ENCODE measurements at places on chromosomes 2 and 18.

- DNase-seq, result no peak
These were observed 118.6 kb downstream of the RTP5 start for GRCh38 chr2:241988146-241988545.

GRCh38 chr2:97646977-97647376 is 1.1 kb downstream of the COX5B start:
- DNase-seq, result no peak

DNA sequence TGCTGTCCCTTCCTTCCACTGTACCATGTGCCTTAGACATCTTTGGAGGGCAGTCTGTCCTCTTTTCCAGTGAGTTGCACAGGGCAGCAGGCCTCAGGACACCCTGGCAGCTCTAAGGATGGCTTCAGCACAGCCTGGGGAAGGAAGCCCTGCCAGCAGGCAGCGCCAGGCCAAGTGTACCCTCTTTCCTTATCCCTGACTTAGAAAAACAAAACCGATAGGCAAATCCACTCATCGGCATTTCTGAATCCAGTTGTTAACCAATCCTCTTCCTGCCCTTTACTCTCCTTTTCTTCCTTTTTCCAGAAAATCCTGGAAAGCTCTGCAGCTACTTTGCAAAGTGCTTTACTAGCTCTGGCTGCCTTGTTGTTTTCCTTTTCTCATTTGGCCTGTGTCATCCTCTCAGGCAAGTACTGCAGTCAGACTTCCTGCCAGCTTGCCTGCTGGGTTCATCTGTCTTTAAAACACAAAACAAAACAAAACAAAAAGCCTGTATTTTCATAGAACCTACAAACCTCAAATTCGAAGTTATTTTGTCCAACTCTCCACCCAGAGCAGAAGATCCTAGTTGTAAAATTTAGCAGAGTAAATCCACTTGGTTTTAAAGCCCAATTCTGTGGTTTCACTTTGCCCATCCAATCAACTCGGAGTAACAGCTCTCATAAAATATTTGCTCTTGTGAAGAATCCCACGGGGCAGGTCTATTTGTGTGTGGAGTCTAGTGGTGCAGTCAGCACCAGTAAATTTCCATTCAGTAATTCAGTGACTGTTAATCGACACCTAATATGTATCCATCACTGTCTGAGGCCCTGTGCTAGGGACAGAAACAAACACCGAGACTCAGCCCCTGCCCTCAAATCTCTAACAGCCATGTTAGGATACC is 45.2 kb downstream of the PCBP1 start:
- no peak for DNase-seq

DNA sequence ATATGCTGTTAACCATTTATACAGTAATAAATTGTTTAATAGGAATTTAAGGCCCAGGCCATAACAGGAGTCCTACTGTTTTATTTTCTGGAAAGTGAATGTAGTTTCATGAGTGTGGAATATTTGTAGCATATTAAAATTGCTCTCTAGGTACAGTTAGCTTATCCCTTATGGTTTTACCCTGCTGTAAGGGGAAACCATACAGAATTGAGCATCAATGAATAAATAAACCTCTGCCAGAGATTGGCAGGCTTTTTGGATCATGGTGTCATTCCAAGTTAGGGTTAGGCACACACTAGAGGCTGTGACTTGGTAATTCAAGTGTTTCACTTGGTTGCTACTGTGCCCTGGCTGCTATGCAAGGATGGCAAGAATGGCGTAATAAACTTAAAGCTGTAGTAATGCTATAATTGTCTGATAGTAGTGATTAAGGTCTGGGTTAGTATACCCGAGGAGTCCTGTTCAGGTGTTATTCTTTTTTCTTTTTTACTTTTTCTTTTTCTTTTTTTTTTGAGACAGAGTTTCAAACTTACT is 30.4 kb downstream of the BMPR2 start:
- no peak for DNase-seq

GRCh38 chr2:189179570-189179950 is at the start of gene COL5A2:
Gene COL5A2 (minus strand): TSS chr2:189179761. CDS start chr2:189179604, 157 bp downstream.
- no peak for DNase-seq

DNA sequence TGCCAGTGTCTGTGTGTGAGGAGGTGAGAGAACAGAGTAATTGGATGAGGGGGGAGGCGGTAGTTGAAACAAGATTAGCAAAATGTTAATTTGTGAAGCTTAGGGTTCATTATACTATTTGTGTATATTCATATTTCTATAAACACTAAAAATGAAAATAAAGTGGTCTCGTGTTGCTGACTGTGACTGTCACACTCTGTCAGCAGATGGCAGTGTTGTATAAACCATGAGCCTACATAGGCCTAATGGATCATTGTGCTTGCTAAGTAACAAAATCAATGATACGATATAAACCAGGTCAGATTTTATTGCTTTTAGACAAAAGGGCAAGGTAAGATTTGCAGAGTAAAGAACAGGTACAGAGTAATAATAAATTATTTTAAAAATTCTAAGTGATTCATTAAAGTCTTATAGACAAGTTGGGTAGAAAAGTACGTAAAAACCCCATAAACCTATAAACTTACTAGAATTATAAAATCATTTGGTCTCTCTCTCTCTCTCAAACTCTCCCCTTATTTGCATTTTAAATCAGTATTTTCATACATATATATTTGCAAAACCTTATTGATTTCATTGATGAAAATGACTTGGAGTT is 182.7 kb downstream of the RPIA start:
- DNase-seq, result no peak

GRCh38 chr2:56185582-56186046 is 1.8 kb downstream of the CCDC85A start:
- DNase-seq, result no peak

- DNase-seq, result no peak
These were observed 130.7 kb upstream of the SERTAD2 start for GRCh38 chr2:64784168-64785061.

DNA sequence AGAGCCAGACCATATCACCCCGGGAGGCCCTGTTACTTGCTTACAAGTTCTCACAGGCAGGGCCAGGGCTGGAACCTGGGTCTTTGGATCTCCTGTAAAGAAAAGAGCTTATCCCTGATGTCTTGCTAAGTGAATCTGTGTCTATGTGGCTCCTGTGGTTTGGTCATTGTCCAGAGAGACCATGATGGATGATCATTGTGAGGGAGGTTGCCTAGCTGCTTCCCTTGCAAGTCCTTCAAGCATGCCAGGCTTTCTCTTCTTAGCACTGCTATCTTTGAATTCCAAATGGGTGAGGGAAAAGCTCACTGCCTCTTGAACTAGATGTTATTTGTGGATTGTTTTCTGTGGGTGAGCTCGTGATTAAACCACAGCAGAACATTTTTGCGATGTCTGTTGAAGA is 151.6 kb downstream of the FSHR start:
- DNase-seq, result no peak

GRCh38 chr2:56348392-56349210 is 164.8 kb downstream of the CCDC85A start:
- DNase-seq, result no peak

DNA sequence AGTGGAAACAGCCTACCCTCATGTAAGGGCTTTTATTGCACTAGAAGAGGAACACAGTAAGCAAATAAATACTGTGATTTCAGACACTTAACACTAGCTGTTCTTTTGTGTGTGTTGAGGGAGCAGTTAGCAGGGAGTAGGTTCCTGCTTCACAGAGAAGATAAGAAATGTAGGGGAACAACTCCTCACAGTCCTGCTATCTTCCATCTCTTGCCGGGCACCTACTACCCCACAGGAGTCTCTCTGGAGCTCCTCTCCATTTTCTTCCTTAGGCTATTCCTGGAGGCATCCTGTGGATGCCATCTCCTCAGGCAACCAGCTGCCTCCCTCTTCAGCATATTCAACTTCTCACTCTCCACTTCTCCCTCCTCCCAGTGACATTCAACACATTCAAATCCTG is 145.0 kb downstream of the SRBD1 start:
- no peak for DNase-seq

GRCh38 chr2:103138123-103138901 is 376.5 kb downstream of the TMEM182 start:
- no peak for DNase-seq

- no peak for DNase-seq
These were observed 97.9 kb upstream of the ZNF516 start for GRCh38 chr18:76592981-76593381.

GRCh38 chr18:35027206-35027605 is 14.0 kb upstream of the MAPRE2 start:
- DNase-seq, result no peak

GRCh38 chr18:54396760-54397159 is 39.1 kb downstream of the C18orf54 start:
- DNase-seq, result no peak

DNA sequence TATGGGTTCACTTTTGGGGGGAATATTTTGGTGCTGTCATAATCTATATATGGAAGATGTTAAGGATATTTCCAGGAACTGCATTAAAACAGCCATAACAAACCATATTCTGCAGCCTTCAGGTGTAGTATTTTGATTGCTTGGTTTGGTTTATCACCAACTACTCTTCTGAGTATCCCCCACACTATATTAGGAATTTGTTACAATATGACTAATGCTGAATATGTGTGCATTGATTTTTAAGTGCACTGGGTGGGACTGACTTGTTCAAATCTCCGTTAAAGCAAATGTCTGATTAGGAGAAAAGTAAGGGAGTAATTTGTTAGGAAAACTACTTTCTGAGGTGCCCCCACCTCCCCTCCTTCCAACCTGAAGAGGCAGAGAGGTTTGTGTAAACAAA is 47.7 kb downstream of the SPTBN1 start:
- DNase-seq, result no peak

DNA sequence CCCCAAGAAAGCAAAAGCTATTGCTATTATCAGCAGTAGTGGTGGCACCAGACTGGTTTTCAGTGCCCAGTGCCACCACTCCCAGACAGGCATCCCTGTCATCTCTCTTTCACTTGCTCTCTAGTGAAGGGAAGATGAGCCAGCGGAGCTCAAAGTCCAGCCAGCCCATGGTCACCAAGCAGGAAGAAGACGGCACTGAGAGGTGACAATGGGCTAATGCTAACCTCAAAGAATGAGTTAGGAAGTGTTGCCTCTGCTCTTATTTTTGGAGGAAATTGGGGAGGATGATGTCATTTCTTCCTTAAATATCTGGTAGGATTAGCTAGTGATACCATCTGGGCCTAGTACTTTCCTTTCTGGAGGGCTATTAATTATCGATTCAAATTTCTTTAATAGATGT is 1.7 kb downstream of the SP140 start:
- DNase-seq, result no peak

DNA sequence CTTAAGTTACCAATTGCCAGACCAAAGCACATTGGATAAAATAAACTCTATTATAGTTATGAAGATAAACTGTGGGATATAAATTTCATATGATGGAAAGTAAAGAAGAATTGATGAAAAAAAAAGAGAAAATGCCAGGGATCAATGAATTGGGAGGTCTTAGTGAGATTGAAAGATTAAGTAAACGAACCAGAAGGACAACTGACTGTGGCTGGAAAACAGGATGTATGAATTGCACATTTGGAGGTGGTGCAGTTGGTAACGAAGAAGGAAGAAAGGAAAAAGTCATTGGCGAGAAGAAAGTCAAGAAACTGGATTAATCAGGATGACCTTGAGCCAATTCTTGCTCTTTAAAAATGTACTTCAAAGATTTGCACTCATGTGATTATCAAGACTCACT is 166.7 kb downstream of the NCK2 start:
- DNase-seq, result no peak

GRCh38 chr2:127954857-127955256 is 69.1 kb upstream of the AMMECR1L start:
- DNase-seq, result no peak

- DNase-seq, result no peak
These were observed 70.5 kb upstream of the ZCCHC2 start for GRCh38 chr18:62452280-62452831.

DNA sequence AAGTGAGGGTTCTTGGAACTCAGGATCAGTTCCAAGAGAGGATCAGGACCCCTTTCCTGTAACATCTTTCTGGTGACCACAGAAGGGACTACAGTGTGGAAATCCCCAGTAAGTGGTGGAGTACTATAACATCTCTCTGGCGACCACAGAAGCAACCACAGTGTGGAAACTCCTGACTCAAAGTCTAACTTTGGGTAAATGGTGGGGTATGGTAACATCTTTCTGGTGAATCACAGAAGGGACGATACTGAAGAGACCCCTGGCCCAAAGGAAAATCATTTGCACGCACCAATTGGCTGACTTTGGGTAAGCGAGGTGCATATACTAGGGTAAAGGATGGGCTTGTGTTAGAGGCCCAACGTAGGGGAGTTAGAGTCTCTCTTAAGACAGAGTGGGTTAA is 56.3 kb upstream of the GULP1 start:
- no peak for DNase-seq

DNA sequence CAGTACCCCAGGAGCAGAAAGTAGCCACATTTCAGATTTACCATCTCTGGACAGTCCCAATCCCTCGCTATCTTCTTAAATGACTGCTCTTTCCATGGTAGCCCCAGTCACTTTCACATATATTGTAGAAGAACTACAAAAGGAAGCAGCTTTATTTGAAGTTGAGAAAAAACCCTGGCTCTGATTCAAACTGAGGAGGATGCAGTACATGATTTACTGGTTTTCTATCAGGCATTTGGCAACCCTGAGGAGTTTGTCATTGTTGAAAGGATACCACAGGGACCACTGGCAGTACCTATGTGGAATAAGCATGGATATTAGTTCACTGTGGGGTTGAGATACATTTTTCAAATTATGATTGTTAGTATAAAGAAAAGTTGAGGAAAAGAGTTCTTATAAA is 640.9 kb upstream of the SETBP1 start:
- no peak for DNase-seq

DNA sequence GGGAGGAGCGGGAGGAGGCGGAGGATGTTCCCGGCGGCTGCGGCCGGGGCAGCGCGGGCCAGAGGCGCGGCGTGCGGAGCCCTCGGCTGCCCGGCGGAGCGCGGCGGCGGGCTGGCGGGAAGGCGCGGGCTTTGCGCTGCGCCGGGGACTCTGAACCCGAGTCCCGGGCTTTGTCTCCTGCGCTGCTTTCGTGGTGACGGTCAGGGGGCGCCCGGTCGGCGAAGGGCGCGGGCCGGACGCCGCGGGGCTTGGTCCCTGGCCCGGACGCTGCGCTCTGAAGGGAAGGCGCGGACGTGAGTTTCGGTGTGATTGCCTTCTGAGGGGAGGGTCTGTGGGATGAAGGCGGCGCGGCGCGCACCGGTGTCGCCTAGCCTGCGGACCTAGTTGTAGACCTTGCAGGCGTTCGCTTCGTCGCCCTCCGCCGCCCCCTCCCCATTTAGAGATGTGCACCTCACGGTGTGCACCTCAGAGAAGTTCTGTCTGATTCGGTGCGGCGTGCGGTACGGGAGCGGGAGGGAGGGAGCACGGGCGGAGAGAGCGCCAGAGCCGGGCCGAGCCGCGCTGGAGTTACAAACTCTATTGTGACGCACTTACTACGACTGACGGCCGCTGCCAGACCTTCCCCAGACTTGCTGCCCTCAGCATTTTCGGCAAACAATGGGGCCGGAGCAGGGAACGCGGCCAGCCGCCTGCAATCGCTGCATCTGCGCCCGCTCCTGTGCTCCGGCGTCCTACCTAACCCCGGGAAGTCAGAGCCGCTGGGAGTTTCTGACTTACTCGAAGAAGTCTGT is 2.1 kb downstream of the BCL2L11 start:
- peak; percentile 14 for DNase-seq

- DNase-seq, result no peak
These were observed 1540.2 kb upstream of the SLC39A10 start for GRCh38 chr2:194116861-194117260.

All from stimulated activated CD4-positive, alpha-beta T cell treated with anti-CD3 and anti-CD28 coated beads, Interleukin-1b, Interleukin-23, amount 100 ng/mL, for 1 hour (primary cell).